ENCODE measurements at places on chromosomes 6 and 20.

GRCh38 chr6:83138118-83138722 is 54.8 kb downstream of the PGM3 start:
- no peak for DNase-seq

GRCh38 chr6:39287601-39288000 is 26.6 kb downstream of the KCNK17 start:
- DNase-seq = no peak

GRCh38 chr6:105814745-105815536 is 271.2 kb upstream of the PRDM1 start:
- DNase-seq = no peak

GRCh38 chr20:55424968-55425367 is 580.4 kb downstream of the CBLN4 start:
- DNase-seq = no peak
